Neural crest cell (in vitro differentiated cells): ENCODE measurements at places on chromosomes 6 and 20.
A peak's percentile ranks its signal among the peaks of the same experiment; 100 is the strongest.

DNA sequence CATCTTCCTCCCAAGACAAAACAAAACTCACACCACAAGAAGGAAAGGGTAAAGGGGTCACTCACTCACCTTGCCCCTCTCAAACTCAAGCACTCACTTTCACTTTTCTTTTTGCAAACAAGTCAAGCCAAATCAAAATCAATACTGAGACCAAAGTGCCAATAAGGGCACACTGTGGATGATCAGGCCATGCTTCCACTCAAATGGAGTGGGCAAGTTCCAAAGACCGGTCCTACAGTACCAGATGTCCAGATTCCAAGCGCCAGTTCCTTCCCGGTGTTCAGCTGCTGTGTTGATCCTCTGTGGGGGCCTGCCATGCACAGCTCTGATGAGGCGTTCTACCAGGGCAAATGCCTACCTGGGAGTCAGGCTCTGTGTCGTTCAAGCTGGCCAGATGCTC lies 162.6 kb upstream of the GRIK2 start:
- no peak for DNase-seq

DNA sequence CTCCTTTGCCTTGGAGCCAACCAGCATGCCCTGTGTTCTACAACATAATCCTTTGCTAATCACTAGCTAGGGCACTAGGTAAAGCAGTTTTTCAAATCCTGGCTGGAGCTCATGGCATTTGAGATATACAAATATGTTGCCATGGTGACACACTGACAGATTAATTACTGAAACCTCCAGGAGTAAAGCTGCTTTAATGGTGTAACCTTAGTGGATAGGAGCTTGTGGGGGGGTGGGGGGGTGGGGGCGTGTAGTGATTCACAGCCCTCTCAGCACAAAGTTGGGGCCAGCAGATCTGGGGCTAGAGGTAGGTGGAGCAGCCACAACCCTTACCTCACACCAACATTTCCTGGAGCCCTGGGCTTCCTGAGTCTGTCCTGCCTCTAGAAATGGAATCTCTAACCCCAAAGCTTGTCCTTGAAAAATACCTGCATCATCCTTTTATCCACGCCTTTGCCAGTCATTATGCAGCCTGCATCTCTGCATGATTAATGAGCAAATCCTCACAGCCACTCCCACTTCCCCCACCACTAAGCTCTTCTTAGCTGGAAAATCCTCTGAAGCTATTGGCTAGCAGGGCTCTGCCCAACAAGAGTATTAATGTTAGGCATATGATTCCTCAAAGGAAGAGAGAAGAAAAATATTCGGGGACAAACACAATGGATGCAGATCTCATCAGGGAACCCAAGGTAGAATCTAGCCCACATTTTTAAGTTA lies 84.5 kb upstream of the PRND start:
- no peak for DNase-seq

- DNase-seq: no peak
These were observed 296.8 kb upstream of the TSHZ2 start for GRCh38 chr20:52675375-52675774.

- peak; percentile 26 for DNase-seq
These were observed 117.4 kb downstream of the TTLL2 start for GRCh38 chr6:167442245-167442644.

- DNase-seq: peak; percentile 78
These were observed 15.2 kb upstream of the ZNF335 start for GRCh38 chr20:45987108-45987780.

- no peak for DNase-seq
These were observed 136.1 kb upstream of the CDYL start for GRCh38 chr6:4640139-4640538.
